AG09309 (cell line): ENCODE measurements at places on chromosomes 5 and 9.

DNA sequence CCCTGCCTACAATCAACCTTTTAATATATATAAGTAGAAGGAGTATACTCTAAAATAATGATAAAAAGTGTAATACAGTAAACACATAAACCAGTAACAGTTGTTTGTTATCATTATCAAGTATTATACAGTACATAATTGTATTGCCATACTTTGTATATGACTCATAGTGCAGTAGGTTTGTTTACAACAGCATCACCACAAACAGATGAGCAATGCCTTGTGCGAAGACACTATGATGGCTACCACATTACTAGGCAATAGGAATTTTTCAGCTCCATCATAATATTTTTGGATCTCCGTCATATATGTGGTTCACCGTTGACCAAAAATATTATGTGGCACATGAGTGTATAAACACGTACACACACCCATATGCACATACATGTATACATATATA lies 69.7 kb upstream of the APC start:
- DNase-seq: no peak

DNA sequence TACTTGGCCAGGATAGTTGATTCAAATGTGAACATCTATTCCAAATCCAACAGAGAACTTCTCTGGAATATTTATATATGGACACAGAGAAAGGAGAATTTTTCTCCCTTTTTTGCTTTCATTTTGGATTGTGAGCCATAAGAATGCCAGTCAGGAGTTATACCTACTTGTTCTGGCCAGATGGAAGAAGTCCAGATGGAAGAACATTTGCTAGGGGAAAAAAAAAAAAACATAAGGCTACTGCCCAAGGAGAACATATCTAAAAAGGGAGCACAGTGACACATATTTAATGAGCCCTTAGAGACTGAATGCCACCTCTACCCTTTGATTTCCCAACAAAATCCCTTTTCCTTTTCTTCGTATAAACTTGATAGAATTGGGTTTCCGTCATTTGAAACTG lies 61.7 kb upstream of the PPP2R2B start:
- no peak for DNase-seq

- no peak for DNase-seq
Measured at GRCh38 chr9:14251154-14252071, 62.5 kb downstream of the NFIB start.

DNA sequence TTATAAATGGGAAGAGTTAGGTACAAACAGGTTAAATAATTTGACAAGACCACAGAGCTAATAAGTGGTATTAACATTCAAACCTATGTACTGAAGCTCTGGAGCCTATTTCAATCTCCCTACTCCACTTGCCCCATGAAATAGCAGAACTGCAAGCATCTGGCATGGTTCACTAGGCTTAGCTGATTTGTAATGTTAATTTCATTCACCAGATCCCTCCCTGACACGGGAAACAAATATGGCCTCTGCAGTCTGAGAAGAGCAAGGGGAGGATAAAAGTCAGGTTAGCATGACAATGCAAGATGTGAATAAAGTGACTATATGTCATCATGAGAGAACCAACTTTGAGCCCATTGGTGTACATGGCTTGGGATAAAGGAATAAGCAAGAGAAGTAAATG lies 428.8 kb downstream of the BRINP1 start:
- DNase-seq: no peak

GRCh38 chr9:38724754-38725153 lies 4.8 kb upstream of the FAM240B start:
- DNase-seq: no peak

- DNase-seq: no peak
Measured at GRCh38 chr9:100671898-100672297, 94.0 kb downstream of the CAVIN4 start.

DNA sequence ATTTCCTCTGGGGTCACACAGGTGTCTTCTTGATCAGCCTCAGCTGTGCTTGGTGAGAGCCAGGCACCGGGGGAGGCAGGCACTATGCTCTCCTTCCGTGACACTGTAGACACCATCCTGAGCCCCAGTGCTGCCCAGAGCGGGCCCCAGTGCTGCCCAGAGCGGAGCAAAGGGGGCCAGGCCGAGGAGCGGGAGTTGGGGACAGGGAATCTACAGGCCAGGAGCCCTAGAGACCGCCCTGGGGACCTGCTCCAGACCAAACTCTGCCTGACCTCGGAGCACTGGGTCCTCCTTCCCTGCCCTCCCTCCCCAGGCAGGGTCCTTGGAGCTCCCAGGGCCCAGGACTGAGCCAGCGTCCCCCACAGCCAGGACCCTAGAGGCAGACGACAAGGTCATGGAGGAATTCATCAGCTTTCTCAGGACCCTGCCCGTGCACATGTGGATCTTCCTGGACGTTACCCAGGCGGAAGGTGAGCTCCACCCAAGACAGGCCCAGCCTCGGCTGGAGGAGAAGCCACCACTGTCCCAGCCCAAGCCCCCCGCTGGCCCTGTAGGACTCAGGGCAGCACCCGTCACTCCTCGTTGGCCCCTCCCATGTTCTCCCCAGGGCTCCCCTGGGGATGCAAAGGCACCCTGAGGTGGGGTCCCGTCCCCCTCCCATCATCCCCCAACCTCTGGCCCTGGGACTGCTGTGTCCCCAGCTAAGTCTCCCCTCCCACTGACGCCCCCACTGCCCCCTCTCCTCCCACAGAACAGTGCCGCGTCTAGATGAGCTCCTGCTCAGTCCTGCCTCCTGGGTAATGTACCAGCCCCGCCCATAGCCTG lies 30.2 kb downstream of the PAEP start:
- DNase-seq: no peak

DNA sequence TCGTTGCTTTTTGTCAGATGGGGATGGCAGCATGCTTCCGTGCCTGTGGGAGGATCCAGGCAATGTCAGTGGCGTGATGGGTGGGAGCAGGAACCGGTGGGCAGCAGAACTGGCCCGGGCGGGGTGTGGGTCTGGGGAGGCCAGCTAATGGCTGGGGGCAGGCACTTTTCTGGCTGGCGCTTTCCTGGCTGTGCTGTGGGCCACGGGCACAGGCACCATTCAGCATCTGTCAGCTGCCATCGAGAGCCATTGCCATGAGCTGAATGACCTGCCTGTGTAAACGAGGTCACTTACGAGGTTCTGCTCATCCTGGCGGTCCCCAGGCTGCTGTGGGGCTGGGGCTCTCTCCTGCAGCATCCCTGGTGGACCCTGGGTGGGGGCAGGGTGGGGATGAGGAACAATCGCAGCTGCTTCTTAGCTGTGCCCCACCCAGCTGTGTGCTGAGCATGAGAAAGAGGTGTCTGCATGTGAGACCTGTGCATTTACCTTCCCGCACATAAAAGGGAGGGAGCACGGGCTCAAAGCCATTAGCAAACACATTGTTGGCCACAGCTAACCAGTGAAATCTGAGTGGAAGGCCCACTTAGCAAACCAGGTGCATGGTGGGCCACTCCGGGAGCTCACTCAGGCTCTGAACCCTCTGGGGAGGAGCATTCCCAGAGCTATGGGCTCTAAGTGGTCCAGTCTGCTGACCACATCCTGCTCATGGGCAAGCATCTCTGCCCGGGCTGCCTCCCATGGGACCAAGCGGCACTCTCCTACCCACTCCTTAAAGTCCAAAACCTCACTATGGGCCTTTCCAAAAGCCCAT lies 41.3 kb upstream of the OLFM1 start:
- no peak for DNase-seq

DNA sequence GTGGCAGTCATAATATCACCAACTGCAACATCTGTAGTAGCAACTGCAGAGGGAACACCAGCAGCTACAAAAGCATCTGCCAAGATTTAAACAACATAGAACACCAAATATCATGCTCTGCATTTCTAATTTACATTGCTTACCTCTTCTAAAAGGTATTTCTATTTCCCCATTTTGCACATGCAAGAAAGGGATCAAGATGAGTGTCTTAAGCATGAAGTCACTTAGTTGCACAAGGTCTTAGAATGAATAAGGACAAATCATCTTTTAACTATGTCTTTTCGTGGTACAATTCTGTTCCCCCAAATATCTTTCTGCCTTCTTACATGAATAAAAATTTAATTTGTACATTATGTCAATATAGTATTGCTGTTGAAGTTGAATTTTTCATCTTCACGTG lies 1746.4 kb downstream of the EFNA5 start:
- no peak for DNase-seq

- no peak for DNase-seq
Measured at GRCh38 chr9:128159522-128159783, 612 bp upstream of the BBLN start.

DNA sequence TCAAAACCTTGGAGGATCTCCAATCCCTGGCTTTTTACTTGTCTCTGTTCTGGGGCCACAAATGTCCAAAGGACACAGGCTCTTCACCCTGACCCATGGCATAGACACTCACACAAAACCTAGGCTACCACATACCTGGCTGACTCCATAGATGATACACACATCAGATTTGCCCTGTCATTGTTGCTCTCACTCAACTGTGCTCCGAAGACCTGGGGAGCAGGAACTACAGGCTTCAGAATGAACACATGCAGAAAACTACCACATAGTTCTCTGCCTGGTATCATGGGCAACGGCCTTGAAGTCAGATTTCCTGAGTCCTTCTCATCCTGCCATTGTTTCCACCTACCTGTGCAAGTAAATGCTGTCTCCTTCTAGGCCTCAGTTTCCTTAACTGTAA lies 226.2 kb downstream of the KIF4B start:
- DNase-seq: no peak

DNA sequence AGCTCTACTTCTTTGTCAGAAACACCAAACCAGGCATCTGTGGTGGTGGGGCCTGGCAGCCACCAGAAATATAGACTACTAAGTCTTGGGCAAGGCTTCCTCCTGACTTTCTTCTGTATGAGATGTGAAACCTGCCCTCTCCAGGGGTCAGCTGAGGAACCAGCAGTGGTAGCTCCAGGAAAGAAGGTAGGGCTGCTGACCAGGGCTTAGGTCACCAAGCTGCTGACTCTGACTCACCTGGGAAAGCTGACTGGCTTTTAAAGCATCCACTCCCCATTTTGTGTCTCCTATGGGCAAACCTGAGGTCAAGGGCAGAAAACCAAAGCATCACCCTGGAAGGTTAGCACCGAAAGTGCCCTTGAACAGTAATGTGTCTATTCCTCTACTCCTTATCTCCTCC lies 10.4 kb upstream of the SH3TC2 start:
- DNase-seq: no peak

DNA sequence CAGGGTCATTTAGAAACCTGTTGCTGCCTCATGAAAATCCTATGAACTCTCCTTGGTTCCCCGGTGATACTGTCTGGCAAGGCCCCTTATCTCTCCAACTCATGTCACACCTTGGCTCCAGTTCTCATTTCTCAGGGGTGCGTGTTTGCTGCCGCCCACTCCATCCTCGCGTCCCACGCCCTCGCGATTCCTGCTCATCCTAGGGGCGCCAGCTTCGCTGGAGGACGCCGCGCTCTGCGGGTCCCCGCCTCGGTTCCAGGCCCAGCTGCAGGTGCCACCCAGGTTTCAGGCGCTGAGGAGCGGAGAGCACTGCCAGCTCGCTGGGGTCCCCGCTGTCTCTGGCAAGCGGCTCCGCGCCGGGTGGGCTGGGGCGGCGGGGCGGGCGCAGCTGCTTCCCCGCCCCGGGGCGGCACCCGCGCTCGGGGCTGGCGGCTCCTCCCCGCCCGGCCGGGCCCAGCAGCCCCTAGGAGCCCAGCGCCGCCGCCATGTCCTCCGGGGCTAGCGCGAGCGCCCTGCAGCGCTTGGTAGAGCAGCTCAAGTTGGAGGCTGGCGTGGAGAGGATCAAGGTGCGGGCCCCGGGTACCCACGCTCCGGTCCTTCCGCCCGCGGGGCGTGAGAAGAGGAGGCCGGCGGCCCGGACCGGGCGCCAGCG lies at the start of gene GNG10:
Gene GNG10 (plus strand): TSS at position 456 of the 652 bp plus-strand sequence. CDS start 30 bp downstream, at position 486.
- DNase-seq: no peak

DNA sequence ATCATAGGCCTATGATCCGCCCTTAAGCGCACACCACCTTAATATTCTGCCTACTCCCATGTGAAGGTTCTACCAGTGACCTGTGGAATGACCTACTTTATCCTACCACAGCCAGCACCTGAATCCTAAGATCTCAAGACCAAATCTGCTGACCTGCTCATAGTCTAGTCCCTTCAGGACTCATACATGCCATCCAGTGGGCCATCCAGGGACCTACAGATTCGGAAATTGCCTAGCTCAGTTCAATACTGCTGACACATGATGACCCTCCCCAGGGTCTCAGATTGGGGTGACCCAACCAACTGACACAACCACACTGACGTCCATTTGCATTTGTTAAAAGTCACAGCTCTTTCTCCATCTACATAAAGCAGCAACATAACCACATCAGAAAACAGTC lies 443.8 kb upstream of the ST8SIA4 start:
- no peak for DNase-seq

GRCh38 chr5:82551840-82552385 lies 273.8 kb upstream of the RPS23 start:
- no peak for DNase-seq
